ENCODE measurements at places on chromosomes 1 and 21.

- H3K36me3 ChIP-seq = no peaks in the 10 kb centered on the region
- no peak for DNase-seq
- H3K27ac ChIP-seq = no peak overlapping the region
- no peak overlapping the region for H3K4me3 ChIP-seq
Measured at GRCh38 chr1:201266774-201267173, 16.5 kb upstream of the PKP1 start.

DNA sequence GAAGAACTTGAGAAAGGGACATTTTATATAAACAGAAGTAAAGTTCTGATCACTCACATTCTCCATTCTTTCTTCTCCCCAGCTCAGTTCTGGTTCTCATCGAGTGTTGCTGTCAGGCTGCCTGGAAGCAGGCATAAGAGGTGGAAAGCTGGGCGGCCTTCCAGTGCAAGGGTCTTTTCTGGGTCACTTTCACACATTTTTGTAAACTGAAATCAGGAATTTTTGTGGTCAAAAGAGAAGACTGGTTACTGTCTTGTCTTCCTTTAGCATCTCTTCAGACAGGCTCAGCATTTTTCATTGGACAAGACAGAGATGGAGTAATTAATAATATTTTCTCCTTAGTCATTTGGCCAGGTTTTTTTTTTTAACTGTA is 93.7 kb downstream of the CTH start:
- no peak overlapping the region for H3K27ac ChIP-seq
- H3K27me3 ChIP-seq = no peaks in the 10 kb centered on the region
- H3K4me3 ChIP-seq = no peak overlapping the region
- no peaks in the 10 kb centered on the region for H3K36me3 ChIP-seq
- no peaks in the 10 kb centered on the region for H3K4me1 ChIP-seq

DNA sequence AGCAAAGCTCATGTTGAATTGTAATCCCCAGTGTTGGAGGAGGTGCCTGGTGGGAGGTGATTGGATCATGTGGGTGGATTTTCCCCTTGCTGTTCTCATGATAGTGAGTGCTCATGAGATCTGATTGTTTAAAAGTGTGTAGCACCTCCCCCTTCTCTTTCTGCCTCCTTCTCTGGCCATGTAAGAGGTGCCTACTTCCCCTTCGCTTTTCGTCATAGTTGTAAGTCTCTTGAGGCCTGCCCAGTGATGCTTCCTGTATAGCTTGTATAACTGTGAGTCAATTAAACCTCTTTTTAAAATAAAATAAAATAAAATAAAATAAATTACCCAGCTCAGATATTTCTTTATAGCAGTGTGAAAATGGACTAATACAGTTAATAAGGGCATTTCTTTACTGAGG is 1025.7 kb downstream of the PLA2G4A start:
- no peak overlapping the region for H3K27ac ChIP-seq
- no peaks in the 10 kb centered on the region for H3K36me3 ChIP-seq
- H3K4me1 ChIP-seq = no peaks in the 10 kb centered on the region
- no peak for DNase-seq

DNA sequence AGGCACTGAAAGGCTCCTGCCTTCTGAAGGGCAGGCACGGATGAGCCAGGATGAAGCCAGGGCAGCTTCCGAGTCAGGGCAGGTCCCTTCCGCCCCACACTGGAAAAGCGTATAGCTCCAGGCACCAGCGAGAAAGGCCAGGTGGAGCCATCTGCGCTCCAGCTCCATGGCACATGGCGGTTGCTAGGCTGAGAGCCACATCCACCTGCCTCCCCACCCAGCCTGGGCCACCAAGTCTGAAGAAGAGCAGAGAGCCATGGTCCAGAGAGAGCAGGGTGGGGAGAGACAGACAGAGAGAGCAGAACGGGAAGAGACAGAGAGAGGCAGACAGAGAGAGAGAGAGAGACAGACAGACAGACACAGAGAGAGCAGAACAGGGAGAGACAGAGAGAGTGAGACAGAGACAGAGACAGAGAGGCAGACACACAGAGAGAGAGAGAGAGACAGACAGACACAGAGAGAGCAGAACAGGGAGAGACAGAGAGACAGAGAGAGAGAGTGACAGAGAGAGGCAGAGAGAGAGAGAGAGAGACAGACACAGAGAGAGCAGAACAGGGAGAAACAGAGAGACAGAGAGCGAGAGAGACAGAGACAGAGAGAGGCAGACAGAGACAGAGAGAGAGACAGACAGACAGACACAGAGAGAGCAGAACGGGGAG is 5.2 kb downstream of the FNDC10 start:
- peaks cover 63% of the 10 kb centered on the region for H3K27me3 ChIP-seq
- no peak overlapping the region for H3K27ac ChIP-seq
- no peaks in the 10 kb centered on the region for H3K36me3 ChIP-seq
- no peak for DNase-seq
